Stimulated activated CD4-positive, alpha-beta T cell treated with anti-CD3 and anti-CD28 coated beads, Interleukin-2, amount 100 ng/mL, for 24 hours (primary cell): ENCODE measurements at places on chromosomes 1 and 21.

DNA sequence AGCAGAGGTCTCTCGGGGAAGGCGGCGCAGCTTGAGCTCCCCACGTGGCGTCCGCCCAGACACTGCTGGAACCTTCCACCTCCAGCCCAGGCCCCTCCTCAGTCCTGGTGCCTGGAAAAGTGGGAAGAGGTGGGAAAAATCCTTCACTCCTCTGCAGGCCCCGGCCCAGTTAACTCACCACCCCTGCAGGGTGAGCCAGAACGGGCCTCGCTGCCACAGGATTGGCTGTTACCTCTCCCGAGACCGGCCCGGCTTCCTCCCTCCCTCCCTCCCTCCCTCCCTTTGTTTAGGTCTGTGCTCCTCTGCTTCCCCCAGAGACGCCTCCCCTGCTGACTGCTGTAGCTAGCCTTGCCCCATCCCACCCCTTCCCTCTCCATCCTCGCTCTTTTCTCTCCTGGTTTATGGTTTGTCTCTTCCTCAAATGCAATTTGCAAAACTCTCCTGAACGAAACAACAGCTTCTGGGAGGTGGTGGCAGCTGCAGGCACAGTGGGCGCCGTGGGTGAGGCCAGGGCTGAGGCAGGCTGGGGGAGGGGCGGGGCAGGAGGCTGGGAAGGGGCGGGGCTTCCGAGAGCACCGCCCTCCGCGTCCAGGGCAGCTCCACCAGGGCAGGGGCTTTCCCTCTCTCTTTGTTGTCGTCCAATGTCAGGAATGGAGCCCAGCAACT is 6.5 kb downstream of the CAPN9 start:
- DNase-seq: peak; percentile 38

DNA sequence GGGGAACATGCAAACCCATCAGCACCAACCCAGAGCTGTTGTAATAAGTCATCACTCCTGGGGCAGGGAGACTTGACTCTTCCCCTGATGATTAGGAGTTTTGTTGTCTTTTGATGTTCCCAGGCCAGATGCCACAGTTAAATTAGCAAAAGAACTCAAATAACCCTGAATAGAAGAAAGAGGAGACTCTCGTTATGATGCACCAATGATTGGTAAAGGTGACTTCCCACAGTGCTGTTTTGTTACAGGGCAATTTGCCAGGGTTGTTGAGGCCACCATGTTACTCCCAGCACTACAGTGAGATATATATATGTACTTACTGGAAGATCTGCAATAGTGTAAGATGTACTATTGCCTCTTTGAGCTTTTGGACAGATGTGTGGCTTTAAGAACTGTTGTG is 24.3 kb upstream of the RCAN1 start:
- DNase-seq: no peak

DNA sequence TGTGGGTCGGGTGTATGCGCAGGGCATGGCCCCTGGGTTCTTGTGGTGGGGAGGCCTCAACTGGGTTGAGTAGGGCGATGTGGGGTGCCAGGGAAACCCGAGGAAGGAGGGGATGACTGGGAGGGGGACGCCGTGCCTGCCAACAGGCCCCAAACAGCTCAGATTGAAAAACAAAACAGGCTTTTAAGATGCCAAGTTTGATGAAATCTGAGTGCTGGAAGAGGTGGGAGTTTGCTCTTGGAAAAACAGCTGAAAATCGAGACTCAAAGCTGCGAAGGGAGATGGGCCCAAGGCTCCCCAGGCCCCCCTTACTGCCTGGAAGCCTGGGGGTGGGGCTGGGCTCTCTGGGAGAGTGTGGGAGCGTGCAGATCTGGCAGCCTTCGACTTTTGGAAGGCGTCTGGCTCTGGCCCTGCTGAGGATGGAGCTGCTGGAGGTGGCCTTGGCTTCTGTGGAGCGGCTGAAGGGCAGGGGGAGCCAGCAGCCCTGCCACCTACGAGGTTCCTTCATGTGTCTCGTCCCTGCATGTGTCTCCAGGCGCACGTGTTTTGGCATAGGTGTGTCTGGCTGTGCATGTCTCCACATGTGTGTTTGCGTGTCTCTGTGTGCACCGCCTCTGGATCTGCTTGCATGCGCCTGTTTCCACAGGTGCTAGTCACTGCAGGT is 33.3 kb downstream of the PTPRF start:
- DNase-seq: no peak

DNA sequence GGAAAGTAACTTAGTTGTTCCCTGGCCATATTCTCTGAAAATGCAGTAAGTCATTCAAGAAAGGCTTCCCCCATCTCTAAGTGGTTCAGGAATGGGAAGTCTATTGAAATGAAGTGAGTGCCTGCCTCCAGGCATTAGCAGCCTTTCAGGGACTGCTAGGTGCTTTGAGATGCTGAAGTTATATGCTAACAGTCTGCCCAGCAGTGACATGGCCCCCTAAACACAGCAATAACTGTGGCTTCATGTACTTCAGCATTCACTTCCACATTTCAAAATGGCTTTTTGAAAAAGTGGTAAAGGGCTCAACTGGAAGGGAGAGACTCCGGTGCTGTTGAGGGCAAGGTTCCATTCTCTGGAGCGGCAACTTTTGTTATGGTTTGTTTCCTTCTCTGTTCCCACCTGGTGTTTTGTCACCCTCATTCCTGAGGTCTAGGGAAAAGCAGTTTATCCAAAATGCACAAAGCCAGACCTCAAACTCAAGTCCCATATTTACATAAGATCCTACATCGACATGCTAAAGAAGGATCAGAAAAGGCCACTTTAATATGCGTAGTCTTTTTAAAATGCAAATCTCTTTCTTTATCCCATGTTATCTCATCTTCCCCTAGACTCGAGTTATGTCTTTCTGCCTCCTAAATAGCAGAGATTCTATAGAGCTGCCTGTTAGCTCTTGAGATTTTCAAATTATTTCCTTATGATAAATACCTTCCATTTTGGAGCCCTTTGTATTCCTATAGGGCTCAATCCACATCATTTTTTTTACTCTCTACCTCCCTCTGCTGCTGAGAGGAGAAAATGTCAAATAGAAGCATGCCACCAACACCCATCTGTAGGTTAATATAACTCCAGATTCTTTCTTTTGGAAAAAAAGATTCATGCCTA is 34.2 kb upstream of the LRRC8C start:
- no peak for DNase-seq

DNA sequence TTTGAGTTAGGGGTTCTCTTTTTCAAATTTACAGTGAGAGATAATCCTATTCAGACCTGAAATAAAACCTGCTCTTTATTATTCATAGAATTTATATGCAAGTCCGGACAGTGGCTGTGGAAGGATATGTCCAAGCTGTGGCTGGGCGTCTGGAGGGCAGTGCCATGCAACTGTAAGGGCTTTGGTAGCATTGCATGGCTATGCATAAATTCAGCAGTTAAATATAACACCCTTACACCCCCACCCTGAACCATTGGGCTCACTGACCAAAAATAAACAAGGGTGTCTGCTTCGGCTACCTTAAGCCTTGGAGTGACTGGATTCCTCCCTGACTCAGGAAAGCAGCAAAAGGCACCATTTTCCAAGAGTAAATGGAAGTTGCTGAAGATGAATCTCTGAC is 5.4 kb downstream of the CHTOP start:
- DNase-seq: no peak
